A549 (cell line): ENCODE measurements at places on chromosomes 1 and 21.

DNA sequence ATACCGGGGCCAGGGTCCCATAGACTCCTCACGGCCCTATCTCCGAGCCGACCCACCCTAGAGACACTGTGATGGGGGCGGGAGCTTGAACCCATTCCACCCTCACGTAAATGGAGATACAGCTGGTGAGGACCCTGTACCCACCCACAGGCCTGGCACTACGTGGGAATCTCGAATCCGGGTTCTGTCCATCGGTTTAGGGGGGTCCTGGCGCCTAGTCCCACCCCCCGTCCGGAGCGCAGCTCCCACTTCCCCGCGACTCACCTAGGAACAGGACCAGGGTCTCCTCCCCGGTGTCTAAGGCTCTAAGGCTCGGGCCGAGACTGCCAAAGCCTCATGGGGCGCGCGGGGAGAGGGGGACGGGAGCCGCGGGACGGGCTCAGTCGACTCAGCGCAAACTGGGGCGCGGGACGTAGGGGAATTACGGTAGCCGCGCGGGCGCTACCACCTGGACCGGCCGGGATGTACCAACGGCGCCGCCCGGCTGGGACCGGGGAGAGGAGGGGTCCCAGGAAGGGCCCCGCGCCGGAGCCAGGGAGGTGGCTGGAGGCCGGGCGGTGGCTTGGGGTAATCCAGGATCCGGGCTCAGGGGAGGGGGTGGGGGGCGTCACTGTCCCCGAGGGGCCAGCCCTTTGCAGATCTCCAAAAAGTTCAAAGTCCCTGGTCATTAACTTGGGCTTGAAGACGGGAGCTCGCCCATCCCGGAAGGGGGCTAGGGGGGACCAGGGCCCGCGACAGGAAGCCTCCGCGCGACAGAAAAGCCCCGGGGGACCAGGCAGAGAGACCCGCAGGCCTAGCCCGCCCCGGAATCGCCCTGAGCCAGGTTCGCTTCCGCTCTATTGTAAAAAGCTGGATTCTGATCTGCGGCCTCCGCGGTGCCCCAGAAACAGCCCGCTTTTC, 1.0 kb downstream of the PLEKHG5 start:
- peak; percentile 77 for DNase-seq

DNA sequence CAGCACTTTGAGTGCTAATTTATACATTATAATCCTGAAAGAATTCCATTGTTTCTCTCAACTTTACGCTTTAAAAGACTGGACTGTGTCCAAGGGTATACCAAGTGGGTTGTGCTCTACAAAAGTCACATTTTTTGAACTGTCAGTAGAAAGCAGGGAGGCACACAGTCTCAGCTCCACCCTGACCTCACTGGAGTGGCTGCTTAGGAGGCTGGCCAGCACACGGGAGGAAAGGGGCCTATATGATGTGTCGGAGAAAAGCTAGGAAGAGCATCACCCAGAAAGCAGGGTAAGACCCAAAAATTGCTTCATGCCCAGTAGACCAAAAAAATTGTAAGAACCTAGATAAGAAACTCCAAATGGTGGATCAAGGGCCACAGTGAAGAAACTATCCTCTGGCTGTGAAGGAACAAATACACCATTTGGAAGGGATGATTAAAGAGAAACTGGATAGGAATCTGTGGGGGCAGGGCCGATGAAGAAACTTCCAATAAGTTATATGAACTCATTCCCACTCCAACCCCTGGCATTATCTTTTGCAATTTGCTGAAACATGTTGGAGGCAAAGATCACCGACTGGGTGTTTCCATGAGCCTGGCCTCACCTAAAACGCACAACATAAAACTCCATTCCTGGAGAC, 1.9 kb downstream of the S100A10 start:
- DNase-seq: no peak

GRCh38 chr1:114558544-114558943, 22.9 kb downstream of the BCAS2 start:
- DNase-seq: peak; percentile 5

DNA sequence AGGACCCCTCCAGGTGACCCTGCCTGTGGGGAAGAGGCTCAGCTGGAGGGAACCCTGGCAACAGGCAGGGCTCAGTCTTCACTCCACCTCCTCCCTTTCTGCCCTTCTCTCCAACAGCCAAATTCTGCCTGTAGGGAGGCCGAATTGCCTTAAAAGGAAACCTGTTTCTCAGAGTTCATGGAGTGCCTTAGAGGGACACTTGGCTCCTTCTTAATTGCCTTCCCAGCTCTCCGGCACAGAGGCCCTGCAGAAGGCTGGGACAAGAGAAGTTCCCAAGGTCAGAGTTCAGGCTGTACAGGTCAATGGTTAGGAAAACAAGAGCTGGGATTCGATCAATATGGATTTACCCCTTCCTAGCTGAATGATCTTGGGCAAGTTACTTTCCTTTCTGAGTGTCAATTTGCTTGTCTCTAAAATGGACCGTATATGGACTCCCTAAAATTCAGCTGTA, 6.2 kb downstream of the CSRP1 start:
- DNase-seq: no peak

GRCh38 chr1:228684607-228685006, 50.7 kb upstream of the RHOU start:
- no peak for DNase-seq

GRCh38 chr21:16323596-16323995, 593.8 kb downstream of the USP25 start:
- DNase-seq: no peak

DNA sequence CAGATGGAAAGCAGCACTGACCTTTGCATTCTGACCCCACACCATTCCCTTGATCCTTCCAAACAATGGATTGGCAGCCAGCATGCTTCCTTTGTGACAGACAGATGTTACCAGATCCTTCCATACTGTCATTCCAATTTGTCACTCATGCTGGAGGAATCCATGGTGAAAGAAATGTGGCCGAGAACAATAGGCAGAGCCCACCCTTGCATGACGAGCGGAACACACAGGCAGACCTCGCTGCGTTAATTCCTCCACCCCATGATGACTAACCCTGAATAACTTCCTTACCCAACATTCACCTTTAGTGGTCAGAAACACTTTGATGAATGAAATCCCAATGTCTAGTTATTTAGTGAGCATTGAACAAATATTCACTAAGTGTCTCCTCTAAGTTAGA, 45.1 kb downstream of the PDPN start:
- DNase-seq: no peak

DNA sequence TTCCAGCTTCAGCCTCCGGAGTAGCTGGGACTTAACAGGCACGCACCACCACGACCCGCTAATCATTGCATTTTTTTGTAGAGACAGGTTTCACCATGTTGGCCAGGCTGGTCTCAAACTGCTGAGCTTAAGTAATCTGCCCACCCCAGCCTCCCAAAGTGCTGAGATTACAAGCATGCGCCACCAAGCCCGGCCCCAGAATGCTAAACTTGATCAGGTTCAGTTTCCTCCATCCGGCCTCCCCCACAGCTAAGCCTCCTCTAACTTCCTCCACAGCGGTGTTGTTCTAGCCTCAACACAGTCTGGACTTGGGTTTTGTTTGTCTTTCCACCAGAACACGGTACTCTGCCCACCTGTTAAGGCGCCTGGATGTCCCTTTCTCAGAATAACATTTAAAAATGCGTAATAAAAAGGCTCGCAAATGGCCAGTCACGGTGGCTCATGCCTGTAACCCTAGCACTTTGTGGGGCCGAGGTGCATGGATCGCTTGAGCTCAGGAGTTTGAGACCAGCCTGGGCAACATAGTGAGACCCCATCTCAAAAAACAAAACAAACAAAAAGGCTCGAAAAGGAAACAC, 2.4 kb downstream of the PARP1 start:
- no peak for DNase-seq

- no peak for DNase-seq
These were observed 970 bp downstream of the TNFRSF1B start for GRCh38 chr1:12167493-12168429.

GRCh38 chr1:65001231-65001792, 35.0 kb upstream of the JAK1 start:
- no peak for DNase-seq

GRCh38 chr1:20367116-20367585, 76.5 kb downstream of the VWA5B1 start:
- peak; percentile 46 for DNase-seq

DNA sequence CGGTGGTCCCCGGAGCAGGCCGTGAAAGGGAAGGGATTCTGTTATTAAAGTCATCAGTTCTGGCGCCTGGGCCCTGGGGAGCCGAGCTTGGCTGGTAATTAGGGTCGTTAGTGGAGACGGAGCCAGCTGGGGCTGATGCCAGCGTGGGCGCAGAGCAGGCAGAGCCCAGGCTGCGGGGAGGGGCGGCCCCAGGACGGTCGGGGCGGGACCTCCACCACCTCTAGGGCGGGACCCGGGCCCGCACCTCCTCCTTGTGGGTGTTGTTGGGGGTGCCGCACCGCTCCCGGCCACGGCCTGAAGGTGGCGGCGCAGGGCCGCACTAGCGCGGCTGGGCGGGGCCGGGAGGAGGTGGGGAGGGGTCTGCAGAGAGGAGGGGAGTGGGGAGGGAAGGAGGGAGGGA, 470.6 kb downstream of the PTPRU start:
- DNase-seq: peak; percentile 54

DNA sequence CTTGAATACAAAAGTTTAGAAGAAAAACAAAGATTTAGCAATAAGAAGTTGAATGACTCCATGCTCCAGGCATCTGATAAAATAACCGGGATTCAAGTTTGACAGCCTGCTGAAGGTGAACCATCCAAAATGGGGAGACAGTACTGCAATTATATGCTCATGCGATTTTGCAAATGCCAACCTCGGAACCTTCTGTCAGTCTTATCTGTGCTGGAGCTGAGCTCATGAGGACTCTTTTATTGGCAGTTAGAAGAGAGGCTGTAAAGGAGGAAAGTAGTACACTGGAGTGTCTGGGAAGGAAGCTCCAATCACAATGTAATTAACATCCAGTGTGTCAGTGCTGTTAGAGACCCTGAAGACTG, 170.0 kb downstream of the GALNT2 start:
- no peak for DNase-seq

GRCh38 chr1:67970088-67970487, 80.3 kb downstream of the DIRAS3 start:
- peak; percentile 40 for DNase-seq

- DNase-seq: no peak
These were observed 38.4 kb upstream of the SAMSN1 start for GRCh38 chr21:14584357-14585095.

GRCh38 chr1:145823565-145824498, at the start of the genes POLR3C and RNF115:
TSS of gene POLR3C (plus strand) at chr1:145824200. CDS start at chr1:145825777, 1,577 bp downstream.
TSS of gene RNF115 (minus strand) at chr1:145824095. CDS start at chr1:145823873, 222 bp downstream.
- DNase-seq: peak; percentile 93

GRCh38 chr1:17549384-17549783, 9.9 kb downstream of the ARHGEF10L start:
- no peak for DNase-seq

- no peak for DNase-seq
These were observed 7.3 kb downstream of the SLC44A3 start for GRCh38 chr1:94827434-94827833.

GRCh38 chr1:5995871-5996630, 3.8 kb upstream of the NPHP4 start:
- no peak for DNase-seq

- DNase-seq: no peak
These were observed 11.1 kb upstream of the SLC30A1 start for GRCh38 chr1:211589782-211590721.

GRCh38 chr1:17979815-17980214, 127.8 kb upstream of the IGSF21 start:
- DNase-seq: no peak

- DNase-seq: no peak
These were observed 19.8 kb upstream of the VCAM1 start for GRCh38 chr1:100699744-100700143.

DNA sequence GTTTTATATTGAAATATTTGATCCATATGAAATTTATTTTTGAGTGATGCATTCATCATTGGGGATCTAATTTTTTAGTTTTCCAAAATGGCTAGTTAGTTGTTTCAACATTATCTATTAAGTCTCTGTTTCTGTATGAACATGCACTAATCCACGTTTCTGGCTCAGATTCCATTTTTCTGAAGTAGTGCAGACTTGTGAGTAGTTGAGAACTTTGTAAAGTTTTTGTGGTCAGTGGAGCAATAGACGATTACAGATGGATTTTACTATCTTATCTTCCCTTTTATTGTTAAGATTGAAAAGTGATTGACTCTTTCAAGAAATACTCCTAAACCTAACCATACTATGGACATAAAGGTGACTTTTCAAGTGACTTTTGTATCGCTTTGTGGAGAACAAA, 16.7 kb downstream of the SOAT1 start:
- DNase-seq: no peak

- DNase-seq: no peak
These were observed 7.8 kb upstream of the MMEL1 start for GRCh38 chr1:2640626-2641025.
